ENCODE measurements at places on chromosomes 6 and 20.

- no peak for DNase-seq
These were observed 17.9 kb upstream of the CNKSR3 start for GRCh38 chr6:154528310-154528915.

GRCh38 chr6:37005061-37005810 lies at the start of gene FGD2:
TSS of gene FGD2 (plus strand) at chr6:37005655. CDS start at chr6:37005818, 163 bp downstream.
- no peak for DNase-seq

DNA sequence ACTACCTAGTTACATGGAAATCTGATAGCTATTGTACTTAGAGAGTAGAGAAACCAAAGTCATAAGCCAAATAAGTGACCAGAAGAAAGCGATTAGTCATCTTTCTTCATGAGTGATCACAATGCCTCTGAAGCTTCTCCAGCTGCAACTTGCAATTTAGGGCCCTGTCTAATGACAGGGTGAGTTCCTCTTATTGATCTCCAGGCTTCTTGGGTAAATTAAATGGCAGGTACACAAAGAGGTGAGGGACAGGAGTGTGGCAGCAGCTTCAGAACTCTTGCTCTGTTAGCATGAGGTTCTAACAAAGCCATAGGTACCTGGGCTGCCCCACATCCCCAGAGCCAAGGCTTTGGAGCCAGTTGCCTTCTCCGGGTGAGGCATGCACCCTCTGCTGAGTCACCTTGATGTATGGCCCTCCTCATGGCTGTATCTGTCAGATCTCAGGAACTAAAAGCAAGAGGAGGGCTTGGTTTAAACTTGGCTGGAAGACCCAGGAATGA lies 60.8 kb downstream of the PRDM1 start:
- DNase-seq: no peak

DNA sequence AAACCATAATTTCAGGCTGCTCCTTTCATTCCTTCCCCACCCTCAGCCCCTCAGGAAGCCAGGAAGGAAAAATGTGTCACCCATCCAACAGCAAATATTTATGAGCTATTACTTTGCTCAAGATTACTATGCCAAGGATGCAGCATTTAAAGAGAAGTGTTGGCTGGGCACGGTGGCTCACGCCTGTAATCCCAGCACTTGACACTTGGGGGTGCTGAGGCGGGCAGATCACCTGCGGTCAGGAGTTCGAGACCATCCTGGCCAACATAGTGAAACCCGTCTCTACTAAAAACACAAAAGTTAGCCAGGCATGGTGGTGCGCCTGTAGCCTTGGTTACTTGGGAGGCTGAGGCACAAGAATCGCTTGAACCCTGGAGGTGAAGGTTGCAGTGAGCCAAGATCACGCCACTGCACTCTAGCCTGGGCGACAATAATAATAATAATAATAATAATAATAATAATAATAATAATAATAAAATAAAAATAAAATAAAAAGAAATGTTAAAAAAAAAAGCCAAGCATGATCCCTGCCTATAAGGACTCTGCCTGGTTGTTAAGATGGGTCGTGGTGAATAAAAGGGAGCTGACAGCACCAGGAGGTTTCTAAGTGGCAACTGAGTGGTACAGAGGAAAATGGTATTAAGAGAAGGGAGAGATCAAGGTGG lies 20.5 kb upstream of the TIAM2 start:
- no peak for DNase-seq

DNA sequence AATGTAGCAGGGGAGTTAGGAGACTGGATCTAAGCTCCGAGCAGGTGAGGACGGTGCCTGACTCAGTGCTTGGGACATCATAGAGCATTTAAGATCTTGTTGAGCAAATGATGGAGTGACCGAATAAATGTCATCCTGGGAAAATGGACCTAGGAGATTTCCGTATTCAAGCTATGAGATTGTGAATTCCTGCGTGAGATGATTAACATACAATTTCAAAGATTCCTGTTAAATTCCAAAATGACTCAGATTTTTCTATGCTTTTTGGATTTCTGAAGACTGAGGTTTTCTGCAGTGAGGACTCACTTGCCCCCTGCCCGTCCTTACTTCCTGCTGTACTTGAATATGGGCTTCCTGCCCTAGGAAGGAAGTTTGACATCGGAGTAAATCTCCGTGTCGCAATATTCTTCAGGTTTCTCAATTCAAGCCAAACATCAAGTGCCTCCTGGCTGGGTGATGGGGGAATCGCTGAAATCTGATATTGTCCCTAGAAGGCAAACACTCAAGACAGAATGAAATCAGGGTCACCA lies 5.2 kb downstream of the SYTL3 start:
- no peak for DNase-seq

DNA sequence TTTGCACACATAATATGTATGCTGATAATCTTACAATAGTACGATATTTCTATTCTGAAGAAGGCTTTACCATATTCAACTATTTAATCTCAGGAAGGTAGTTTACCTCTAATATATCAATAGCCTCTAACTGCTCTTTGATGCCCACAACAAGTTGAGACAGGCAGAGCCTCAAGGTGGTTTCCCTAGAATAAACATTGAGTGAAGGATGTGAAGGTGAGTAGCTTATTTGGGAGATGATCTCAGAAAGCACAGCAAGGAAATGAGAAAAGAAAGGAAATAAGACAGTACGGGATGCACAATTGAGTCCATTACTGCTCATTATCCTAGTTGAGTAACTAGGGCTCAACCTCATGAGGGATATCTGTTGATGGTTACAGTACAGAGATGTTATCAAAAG lies 638.4 kb downstream of the MAFB start:
- DNase-seq: no peak

- no peak for DNase-seq
These were observed 9.5 kb upstream of the IGF2R start for GRCh38 chr6:159959165-159959975.

DNA sequence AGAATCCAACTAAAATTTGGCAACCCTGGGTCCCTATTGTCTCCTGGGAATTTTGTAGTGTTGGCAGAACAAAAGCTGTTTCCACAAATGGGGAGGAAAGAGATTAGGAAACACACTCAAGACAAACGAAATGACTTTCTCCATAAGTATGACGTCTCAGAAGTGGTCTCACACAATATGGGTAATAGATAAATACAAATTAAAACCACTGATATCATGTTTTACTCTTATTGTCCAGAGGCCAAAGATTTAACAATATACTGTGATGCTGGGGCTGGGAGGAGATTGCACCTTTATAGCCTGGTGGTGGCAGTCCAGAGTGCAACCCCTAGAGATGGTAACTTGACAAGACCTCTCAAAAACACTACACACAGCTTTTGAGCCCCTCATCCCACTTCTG lies 18.6 kb downstream of the FKBP1A start:
- no peak for DNase-seq
